Dorsolateral prefrontal cortex (tissue), 122 donors: ENCODE measurements at places on chromosomes 2 and 18.
A peak's percentile ranks its signal among the peaks of the same experiment; 100 is the strongest.

- no peak for DNase-seq
Observed at GRCh38 chr2:210456571-210456970, 20.0 kb downstream of the LANCL1 start.

GRCh38 chr2:38129987-38130386, 54.0 kb upstream of the CYP1B1 start:
- no peak for DNase-seq

DNA sequence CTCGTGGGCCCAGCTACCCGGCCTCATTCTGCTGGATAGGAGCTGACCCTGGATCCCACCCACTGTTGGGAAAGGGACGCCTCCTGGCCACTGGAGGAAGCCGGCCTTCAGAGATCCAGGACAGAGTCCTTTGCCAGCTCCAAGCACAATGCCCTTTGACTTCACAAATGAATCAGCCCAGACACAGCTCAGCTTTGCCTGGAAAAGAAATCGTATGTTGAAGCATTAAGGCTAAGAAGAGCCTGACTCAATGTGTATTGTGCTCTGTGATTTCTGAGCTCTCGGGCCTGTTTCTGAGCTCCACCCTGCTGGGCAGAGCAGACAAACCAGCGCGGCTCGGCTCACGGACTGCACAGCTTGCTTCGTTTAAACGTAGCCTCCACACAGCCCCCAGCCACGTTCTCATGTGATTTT, 162.9 kb upstream of the APCDD1 start:
- DNase-seq: no peak

GRCh38 chr2:39524061-39524460, 87.0 kb upstream of the MAP4K3 start:
- DNase-seq: no peak

- no peak for DNase-seq
Observed at GRCh38 chr2:177888581-177888980, 184.0 kb downstream of the PDE11A start.

GRCh38 chr18:62280786-62281185, 44.3 kb upstream of the TNFRSF11A start:
- no peak for DNase-seq

DNA sequence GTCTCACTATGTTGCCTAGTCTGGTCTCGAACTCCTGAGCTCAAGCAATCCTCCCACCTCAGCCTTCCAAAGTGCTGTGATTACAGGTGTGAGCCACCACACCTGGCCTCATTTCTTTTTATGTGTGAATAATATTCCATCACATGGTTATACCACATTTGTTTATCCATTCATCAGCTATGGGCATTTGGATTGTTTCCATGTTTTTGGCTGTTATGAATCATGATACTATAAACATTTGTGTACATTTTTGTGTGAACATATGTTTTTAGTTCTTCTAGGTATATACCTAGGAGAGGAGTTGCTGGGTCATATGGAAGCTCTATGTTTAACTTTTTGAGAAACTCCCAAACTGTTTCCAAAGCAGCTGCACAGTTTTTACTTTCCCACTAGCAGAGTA, 24.4 kb downstream of the PKP4 start:
- DNase-seq: no peak

DNA sequence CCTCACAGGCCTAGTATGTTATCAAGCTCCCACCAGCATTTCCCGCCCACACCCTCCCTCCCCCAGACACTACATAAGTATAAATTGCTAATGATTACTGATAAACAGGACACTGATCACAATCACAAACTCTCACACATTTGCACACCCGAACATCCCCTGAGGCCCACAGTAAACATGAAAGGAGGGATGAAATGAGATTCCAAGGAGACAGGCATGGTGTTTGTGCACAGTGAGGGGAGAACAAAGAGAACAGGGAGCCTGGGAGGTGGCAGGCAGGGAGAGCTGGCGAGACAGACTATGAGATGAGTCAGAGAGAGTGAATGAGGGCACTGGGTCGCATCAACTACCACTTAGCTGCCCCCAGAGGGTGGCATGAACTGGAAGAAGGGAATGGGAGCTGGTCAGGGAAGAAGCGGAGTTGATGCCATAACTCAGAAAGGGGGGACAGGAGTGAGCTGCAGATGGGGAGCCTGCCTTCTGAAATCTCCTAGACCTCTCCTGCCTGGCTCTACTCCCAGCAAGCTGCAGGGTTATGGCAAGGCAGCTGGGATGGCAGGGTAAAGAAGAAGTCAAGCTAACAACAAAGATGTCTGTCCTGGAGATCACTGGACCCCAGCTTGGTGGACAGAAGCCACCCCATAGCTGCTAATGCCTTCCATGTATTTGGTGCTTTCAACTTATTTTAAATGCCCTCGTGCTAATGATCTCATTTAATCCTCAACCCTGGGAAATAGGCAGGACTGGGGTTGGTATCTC, 5.1 kb downstream of the KIF3C start:
- no peak for DNase-seq

GRCh38 chr2:119764832-119765231, 5.1 kb downstream of the PTPN4 start:
- DNase-seq: no peak

DNA sequence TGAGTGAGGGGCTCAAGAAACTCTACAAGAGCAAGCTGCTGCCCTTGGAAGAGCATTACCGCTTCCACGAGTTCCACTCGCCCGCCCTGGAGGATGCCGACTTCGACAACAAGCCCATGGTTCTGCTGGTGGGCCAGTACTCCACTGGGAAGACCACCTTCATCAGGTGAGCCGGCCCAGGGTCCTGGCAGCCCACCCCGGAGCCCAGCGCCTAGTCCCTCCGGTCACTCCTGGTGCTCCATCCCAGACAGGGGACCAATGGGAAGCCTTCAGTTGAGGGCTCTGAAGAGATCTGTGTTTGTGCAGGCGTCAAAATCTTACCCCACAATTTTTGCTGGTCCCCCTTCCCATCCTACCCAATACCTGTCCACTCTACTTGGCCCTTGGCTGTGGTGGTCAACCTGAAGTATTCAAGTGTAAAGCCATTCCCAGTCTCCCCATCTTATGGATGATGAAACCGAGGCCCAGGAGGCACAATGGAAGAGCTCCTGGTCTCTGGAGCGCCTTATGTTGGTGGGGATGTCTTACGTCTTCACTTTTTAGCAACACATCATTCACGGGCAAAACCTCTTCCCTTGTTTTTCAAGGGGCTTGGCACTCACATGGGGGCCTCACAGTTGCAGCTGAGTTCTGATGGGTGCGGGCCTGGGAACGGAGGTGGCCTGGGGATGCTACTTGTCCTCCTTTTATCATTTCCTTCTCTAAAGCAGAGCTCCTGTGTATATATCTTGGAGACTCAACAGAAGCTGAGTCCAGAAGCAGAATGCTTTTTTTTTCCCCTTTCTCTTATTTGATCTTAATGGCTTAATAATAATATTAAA, 941 bp downstream of the EHD3 start:
- no peak for DNase-seq

- no peak for DNase-seq
Observed at GRCh38 chr18:23950644-23951043, 63.9 kb upstream of the TTC39C start.

DNA sequence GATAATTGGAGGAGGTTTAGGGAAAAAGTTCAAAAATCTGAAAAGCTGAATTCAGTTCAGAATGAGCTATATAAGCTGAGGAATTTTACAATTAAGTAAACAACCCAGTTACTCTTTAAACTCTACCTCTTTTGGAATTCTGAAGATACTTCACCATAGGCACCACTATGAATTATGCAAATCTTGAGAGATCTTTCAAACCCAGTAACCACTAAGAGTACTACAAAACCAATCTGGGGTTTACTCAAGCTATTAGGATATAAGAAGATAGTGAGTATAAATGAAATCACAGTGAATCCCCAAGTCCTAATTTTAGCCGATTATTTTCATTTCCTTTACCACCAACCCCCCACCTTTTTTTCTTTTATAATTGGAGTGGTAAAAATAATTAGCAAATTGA, 6.0 kb upstream of the CTLA4 start:
- DNase-seq: no peak

- no peak for DNase-seq
Observed at GRCh38 chr18:47260120-47260923, 8.9 kb upstream of the SKOR2 start.

DNA sequence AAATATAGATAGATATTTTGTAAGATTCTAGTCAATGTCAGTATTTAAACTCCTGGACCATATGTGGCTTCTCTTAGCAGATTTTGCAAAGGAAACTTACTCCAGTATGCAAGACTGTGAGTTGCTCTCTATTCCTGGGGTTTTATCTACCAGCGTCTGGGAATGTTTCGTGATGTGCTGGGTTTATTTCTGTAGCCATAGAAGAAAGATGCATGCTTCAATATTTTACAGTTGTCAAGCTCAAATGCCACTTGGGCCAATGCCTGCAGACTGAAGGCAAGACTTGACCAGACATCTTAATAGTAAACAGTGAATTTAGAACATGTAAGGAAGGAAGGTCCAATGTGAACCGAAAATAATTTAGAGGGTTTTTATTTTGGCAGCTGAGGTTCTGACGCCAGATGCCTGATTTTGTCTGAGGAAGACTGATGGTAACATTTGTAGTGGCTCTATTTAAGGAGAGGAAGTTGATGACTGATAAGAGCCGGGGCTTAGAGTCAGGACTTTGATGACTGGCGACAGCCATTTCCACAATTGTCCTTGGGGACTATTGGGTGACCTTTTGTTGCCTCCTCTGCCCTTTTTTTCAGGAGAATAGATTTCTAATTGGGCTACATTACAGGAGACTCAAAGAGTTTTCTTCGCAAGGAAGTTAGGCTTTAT, 154.3 kb downstream of the RAPGEF4 start:
- DNase-seq: peak; percentile 40

DNA sequence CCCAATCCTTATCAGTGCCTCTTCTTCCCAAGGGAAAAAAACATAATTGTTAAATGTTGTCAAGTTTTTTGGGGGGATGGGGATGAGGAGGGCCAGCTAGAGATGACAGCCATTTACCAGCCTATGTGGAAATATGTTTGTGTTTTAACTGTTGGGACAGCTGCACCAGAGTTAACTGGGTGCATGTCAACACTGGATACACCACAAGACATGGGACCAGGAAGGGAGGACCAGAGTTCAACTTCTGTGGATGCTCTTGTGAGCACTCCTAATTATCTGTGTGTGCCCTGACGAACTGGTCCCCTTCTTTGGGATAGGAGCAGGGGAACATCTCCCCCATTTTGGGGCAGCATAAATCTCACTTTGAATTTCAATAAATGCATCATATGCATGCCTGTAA, 66.1 kb upstream of the FZD5 start:
- DNase-seq: no peak

DNA sequence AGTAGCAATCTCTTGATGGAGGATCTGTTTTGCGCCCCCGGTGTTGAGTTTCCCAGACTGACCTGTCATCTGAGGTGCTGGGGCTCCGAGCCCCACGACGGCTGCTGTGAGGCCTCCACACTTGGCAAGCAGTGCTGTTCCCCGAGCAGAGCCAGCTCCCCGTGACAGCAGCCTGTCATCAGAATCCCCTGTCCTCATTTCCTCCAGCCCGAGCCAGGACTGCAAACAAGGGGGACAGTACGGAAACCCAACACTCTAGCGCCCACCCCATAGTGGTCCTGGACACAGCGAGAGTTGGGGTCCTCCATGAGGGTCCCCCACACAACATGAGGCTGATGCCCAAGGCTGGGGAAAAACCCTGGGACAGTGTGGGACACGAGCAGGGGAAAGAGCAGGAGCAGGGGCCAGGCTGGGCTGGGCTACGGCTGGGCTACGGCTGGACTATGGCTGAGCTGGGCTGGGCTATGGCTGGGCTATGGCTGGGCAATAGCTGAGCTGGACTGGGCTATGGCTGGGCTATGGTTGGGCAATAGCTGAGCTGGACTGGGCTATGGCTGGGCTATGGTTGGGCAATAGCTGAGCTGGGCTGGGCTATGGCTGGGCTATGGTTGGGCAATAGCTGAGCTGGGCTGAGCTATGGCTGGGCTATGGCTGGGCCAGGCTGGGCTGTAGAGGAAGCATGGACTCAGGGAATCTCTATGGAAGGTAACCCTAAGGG, 1.5 kb upstream of the KLHL30 start:
- no peak for DNase-seq

DNA sequence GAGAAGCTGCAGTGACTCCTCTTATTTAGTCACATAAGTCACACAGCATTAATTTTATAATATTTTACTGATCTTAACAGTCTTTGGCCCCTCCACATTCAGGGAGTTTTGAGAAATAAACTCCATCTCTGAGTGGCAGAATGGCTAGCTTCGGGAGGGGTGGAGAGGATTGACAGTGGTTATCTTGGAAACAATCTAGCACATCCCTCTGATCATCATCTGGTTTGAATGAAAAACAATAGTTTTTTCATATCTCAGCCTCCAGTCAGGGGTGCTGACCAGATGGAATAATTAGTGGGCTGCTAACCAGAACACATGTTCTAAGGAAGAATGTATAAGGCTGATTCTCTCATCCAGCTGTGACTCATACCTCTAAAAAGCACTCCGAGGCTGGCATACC, 477.5 kb downstream of the DPP10 start:
- no peak for DNase-seq

DNA sequence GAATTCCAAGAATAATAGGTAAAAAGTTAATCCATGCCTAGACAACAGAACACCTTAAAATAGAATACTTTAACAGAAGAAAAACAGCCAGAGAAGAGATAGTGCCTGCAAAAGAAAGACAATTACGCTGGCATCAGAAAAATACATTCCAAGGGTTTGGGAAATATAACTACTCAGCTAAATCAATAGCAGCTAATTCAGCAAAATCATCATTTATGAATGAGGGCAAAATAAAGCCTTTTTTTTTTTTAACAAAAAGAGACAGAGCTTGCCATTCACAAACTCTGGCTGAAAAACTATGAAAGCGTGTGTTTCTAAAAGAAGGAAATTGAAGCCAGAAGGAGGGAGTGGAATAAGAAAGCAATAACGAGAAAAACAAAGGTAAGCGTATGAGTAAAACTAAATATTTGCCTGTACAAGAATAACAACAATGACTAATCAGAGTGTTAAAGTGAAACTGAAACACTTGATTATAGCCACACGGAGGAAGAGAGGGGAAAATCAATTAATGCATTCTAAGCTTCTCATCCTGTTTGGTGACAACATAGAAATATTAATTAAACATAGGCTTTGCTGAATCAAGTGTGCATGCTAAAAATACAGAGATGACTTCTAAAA, 90.2 kb downstream of the EHD3 start:
- no peak for DNase-seq

- no peak for DNase-seq
Observed at GRCh38 chr2:22893761-22894517, 491.0 kb upstream of the KLHL29 start.

- no peak for DNase-seq
Observed at GRCh38 chr2:67070826-67071225, 326.3 kb upstream of the ETAA1 start.

DNA sequence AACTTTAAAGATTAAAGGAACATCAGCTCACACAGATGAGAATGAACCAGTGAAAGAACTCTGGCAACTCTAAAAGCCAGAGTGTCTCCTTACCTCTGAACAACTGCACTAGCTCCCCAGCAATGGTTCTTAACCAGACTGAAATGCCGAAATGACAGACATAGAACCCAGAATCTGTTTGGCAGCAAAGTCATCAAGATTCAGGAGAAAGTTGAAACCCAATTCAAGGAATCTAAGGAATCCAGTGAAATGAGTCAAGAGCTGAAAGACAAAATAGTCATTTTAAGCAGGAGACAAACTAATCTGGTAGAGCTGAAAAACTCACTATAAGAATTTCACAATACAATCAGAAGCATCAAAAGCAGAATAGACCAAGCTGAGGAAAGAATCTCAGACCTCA, 72.0 kb downstream of the STRADB start:
- no peak for DNase-seq
